ENCODE measurements at places on chromosomes 3 and 15. TPM values are rescaled to one million over a fixed set of nuclear protein-coding genes. Genes with fewer than 3 reads are reported as not detected.

- DNase-seq = no peak
Measured at GRCh38 chr3:16178628-16178988, 4.1 kb downstream of the GALNT15 start.

DNA sequence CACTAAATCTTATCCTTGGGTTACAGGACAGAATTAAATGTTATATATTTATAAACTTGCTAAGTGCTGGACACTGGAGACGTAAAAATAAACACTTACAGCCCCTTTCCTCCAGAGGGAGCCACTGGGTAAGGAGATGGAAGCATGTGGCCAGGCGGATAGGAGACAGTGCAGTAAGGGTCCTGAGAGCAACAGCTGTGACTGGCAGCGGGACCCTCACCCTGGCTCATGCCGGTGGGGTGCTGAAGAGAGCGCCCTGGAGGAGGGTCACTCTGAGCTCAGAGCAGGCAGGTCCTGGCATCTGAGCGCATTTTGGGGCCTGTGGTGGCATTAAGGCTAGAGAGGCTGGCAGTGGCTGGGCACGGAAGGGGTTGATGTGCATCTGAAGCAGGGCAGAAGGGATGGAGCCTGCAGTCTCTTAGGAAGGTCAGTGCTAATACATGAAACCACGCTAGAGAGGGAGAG is 16.0 kb downstream of the SEC61A1 start:
- no peak for DNase-seq

GRCh38 chr3:156465194-156465593 is 89.7 kb downstream of the SSR3 start:
- DNase-seq = no peak

DNA sequence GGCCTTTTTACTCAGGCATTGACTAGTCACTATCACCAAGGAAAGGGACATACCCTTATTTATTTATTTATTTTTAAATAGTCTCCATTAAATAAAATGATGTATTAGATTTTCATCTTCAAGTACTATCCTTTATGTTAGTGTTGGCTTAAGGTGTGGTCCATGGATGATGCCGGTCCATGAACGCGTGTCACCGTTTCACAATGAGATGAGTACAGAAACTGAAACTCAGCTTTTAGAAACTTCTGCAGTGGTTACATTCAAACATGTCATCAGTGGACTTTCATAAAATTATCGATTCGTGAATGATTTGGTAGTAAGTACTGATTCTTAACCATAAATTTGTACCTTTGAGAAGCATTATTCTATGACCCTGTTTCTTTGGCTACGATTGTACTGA is 166.6 kb downstream of the SATB1 start:
- DNase-seq = no peak

DNA sequence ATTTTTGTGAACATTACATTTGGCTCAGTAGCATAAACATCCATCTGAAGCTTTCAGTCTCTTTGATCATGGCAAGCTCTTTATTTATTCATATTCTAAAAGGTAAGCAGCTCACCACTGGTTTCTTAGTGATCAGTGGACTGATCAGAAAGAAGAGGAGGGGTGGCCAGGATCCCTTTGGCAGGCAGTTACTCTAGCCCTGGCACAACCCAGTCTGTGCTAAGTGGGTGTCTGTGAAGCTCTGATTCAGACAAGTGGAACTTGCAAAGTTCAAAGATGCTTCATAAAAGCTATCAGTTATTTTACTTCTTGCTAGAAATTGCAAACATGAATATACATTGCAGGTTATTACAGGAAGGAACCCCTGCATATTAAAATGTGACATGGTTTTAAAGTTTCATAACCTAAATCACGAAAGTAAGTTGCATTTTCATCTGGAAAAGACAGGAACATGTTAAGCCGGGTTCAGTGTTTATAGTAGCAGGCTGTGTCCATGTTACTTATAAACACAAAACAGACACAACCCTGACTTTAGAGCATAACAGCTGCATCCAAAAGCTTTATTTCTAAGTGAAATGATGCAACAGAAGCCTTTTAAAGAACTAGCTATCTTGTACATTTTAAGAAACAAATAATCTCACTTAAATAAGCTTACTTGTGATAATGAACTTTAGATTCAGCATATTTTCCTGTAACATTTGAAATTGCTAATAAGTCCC is 785.3 kb downstream of the MCTP2 start:
- no peak for DNase-seq

- no peak for DNase-seq
Measured at GRCh38 chr3:183252118-183252782, 803 bp upstream of the B3GNT5 start.

DNA sequence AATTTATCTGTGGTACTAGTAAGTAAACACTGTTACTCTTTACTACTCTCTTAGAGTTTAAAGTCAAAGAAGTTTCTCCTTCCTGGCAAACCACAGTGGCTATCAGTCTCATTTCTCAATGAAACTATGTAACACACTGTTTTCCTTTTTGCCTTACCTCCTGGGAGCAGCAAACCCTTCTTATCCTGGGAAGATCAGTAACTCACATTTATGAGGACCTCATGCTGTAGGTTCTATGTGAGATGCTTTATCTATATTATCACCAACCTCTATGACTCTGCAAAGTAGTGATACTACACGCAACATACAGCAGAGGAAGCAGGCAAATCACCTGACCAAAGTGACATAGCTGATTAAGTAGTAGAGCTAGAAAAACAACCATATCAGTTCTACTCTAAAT is 35.3 kb downstream of the PBRM1 start:
- no peak for DNase-seq

DNA sequence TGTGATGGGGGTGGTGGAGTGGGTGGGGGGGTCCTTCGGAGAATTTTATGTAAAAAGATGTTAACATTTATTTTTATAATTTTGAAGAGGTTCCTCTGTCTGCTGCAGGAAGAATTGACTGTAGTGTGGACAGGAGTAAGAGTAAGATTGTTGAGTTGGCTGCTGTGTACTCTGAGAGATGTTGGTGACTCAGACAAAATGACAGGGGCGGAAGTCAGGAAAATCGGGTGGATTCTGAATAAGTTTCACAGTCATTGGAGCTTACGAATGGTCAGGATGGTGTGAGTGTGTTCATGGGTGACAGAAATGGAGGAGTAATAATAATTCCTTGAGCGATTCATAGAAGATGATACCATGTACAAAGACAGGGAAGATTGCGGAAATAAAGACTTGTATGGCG is 420.0 kb downstream of the ROBO2 start:
- no peak for DNase-seq

DNA sequence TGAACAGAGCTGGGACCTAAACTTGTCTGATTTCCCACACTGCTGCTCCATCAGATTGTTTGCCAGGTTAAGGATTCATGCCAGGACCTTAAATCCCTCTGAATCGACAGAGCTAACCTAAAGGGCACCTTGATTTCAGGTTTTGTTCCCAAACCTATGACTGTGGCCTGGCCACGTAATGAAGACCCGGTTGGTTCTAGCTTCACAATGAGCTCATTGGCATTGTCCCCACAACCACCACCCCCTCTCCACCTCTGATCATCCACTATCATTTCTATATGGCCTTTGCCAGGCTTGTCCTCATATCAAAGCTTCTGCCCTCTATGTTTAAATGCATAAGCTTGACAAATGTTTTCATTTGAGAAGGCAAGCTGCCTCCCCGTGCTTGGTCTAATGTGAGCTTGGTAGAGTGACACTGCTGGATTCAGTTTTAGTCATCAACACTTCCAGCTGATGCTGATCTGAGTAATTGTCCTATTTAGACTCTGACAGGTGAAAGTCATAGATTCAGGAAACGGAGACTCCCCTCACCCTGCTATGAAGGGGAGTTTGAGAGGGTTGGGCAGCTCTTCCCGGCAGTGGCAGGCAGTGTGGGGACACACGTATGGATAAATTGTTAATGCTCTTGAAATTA is 407.1 kb upstream of the CFAP20DC start:
- DNase-seq = no peak

DNA sequence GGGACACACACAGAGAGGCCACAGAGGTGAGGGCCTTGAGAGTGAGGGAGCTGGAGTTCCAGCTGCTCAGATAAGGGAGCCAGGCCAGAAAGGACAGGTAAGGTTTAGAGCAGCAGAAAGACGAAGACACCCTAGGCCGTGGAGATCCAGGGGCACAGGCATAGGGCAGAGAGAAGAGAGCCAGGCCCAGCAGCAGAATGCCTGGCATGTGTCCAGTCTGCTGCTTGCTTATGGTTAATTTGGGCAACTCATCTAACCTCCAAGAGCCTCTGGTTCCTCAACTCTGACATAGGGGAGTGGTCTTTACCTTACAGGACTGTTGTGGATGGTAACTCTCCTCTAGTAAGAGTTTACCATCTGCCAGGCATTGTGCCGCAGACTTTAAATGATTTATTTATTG is 35.9 kb downstream of the STARD5 start:
- no peak for DNase-seq

DNA sequence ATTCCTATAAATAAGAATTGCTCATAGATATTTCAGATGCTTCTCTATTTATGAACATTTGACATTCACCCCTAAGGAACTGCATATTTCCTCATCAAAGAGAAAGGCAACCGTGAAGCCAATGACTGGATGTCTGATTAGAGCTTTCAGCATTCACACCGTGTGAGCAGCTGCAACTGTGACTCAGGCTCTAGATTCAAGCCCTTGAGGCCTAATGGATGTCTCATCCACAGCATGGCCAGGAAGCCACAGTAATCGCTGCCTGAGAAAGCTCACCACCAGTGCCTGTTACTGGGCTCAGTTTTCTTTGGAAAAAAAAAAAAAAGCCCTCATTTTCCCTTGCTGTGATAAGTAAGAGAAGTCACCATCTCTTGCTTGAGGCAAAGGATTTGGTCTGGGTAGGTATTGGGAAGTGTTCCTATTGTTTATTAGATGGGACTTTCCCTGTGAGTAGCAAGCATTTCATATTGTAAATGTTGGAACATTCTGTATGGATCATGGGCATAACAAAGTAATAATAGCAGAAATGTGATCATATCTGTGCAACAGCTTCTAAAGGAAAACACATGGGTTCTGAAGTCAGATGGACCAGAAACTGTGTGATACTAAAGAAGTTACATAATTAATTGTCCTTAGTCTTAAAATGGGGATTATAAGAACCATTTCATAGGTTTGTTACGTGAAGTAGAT is 783.7 kb downstream of the AGBL1 start:
- DNase-seq = no peak

GRCh38 chr3:33900809-33901505 is 102.5 kb downstream of the PDCD6IP start:
- no peak for DNase-seq

DNA sequence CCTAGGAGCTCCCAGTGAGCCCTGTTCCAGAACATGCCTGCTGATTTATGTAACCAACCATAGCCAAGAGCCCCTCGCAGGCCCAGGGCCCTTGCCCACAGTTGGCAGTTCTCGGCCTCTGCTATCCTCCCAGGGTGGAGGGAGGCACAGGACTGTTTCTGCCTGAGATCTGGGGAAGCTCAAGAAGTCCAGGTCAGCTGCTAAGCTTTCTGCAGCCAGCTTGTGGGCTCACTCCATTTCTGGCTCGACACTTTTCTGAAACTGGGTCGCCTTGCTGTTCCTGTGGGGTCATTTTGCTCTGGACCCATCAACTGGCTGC is 72.5 kb upstream of the HERC1 start:
- DNase-seq = no peak

- DNase-seq = no peak
Measured at GRCh38 chr3:61580982-61581643, 19.7 kb downstream of the PTPRG start.

DNA sequence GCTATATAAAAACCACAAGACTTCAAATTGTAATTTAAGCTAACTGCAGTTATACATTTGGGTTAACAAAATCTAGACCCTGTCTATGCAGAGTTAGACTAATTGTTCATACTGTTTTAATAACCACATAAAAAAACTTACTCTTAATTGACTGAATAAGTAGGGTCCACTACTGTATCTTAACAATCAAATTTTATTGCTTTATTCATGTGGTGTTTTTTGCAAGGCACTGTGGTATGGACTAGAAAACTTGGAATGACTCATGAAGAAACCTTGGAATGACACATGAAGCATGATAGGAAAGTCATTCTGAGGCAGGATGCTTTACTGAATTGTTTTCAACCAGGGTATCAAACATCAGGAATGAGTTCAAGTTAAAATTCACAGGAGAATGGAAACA is 2.3 kb downstream of the SERP1 start:
- no peak for DNase-seq

DNA sequence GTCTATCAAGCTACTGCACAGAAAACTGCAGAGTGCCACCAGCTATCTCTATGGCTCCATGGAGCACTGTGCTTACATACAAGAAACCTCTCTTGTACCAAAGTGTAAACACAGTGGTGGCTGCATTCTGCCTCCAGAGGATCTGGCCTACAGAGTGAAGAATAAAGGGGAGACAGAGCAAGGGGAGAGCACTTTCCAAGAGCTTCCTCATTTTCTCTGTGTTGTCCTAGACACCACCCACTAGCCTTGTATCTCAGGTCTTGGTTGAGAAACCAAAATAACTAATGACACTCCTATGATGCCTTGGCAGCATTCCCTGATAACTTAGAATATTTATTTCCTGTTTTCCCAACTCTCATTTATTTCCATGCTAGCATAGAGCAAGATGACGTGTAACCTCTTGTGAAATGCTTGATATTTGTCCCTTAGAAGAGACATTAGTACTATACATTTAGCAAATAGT is 56.9 kb upstream of the PHLDB2 start:
- DNase-seq = no peak

Gene UBA7
- 102 TPM for total RNA-seq

Gene ADGRG7
- total RNA-seq = 0.51 TPM

Gene CPNE9
- total RNA-seq = not detected

Gene CKMT1B
- not detected for total RNA-seq

Gene MESP2
- not detected for total RNA-seq

Gene AHSG
- total RNA-seq = not detected

Gene SAMMSON
- 25.6 TPM for total RNA-seq
